ENCODE measurements at places on chromosomes 2 and 18.
A peak's percentile ranks its signal among the peaks of the same experiment; 100 is the strongest.

GRCh38 chr2:183035954-183036669 lies 2.1 kb downstream of the NCKAP1 start:
- no peak for DNase-seq

- no peak for DNase-seq
These were observed 29.3 kb upstream of the NFATC1 start for GRCh38 chr18:79366177-79367094.

- DNase-seq, result no peak
These were observed 50.4 kb downstream of the MBD2 start for GRCh38 chr18:54173980-54174630.

DNA sequence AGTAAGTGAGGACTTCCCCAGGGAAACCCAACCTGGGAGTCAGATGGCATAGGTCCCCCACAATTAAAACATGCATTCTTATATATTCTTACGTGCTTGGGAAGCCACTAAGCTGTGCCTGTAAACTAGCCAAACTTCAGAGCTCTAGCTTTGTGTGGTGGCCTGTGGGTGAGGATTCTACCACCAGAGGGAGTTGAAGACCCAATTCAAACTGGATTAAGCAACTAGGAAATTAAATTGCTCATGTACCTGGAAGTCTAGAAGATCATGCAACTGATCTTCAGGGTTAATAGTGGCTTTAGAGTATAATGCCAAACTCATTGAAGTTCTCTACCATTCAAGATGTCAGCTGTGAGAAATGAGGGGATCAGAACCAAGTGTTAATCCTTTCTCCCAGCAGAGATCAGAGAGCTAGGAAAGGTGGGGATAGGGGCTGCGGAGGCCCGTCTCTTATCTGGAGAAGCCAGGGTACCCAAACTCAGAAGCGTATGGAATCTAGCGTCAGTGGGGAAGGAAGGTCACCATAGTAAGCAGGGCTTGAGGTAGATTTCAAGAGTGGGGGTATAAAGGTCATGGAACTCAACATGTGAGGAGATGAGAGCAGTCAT lies 53.2 kb upstream of the CCDC85A start:
- DNase-seq, result no peak

GRCh38 chr18:65487569-65487968 lies 263.2 kb upstream of the CDH7 start:
- no peak for DNase-seq

DNA sequence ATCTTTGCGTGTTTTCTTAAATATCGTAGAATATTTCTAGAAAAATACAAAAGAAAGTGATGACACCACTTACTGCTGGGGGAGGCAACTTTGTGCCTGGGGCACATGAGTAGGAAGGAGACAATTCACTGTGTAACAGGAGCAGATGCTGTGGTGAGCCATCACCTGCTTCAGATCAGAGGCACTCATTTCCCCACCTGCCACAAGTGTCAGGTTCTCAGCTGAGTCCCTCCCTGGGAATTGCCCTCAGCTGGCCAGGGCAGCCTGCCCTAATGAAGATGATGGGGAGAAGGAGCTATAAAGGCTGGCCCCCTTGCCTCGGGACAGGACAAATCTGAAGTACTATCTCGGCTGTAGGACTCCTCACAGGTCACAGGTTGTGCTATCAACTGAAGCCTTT lies 322.8 kb downstream of the STK39 start:
- no peak for DNase-seq

- no peak for DNase-seq
These were observed 48.7 kb downstream of the RRM2 start for GRCh38 chr2:10171006-10171800.

- DNase-seq, result no peak
These were observed 147.2 kb upstream of the TWIST2 start for GRCh38 chr2:238700506-238701340.

GRCh38 chr2:98455494-98455976 lies 10.9 kb downstream of the INPP4A start:
- peak; percentile 11 for DNase-seq

GRCh38 chr2:24046930-24047702 lies at the start of gene WDCP:
WDCP (minus strand) TSS chr2:24047391; CDS start chr2:24039494, 7,897 bp downstream.
- peak; percentile 90 for DNase-seq

GRCh38 chr2:182921234-182921633 lies 54.8 kb upstream of the FRZB start:
- no peak for DNase-seq

- DNase-seq, result no peak
These were observed 1239.5 kb upstream of the ZEB2 start for GRCh38 chr2:145759228-145759915.

DNA sequence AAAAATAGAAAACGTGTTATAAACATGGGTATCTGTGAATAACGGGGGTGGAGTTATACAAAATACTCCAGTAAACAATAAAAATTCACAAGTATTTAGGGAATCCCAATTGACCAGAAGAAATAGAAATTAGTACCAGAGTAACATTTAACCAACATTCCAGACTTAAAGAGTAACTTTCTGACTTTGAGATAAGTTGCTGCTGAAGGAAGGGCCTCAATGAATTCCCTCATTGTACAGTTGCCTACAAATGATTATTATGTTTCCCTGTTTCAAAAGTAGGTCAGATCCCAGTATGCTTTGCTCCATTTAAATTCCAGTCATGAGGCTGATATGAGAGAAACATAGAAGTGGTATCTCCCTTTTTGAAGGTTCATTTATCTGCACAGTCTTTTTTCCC lies 88.3 kb upstream of the KCNH7 start:
- DNase-seq, result no peak

DNA sequence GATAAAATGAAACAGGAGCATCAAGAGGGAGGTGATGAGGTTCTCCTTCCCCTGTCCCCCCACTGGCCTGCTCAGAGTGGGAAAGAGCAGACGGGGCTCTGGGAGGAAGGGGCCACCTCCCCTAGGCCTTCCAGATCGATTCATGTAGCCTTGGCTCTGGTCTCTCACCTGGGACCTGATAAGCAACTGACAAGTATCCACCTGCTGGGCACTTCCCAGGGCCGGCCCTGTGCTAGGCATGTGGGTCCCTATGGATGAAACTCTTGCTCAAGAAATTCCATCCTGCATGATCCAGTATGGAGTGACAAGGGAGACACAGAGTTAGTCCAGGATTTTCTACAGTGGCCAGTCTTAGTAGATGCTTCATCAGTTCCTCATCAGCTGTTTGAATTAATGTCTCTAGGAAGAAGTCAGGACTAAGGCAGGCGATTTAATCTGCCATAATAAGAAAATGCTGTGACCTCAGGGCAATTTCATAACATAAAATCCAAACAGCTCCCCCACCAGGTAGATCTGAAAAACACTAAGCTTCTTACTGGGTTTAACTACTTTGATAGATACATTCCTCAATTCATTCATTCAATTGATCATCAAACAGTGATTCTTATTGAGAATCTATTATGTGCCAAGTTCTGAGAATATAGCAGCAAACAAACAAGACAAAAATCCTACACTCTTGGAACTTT lies 44.7 kb upstream of the ZFP36L2 start:
- DNase-seq, result no peak

- DNase-seq, result no peak
These were observed 197.1 kb downstream of the CCDC85A start for GRCh38 chr2:56380861-56381260.

GRCh38 chr2:158805936-158806335 lies 10.8 kb downstream of the DAPL1 start:
- DNase-seq, result no peak

DNA sequence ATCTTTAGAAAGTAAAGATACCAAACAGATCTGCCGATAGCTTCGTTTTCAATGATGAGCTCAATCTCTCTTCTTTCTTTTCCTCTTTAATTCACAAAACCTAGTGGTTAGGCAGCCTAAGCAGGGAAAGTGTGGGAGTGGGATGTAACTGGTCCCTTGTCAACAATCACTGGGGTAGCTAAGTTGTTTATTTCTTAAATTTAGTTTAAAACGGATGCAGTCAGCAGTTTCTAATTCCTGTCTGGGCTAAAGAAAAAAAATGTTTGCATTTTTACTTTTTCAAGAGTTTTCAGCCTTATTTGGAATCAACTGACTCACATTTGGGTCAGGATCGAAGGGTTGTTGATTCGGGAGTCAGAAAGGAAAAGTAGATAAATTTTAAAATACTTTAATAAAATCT lies 137.7 kb upstream of the TACR1 start:
- no peak for DNase-seq

GRCh38 chr2:204027091-204027490 lies 90.5 kb downstream of the ICOS start:
- DNase-seq, result no peak

DNA sequence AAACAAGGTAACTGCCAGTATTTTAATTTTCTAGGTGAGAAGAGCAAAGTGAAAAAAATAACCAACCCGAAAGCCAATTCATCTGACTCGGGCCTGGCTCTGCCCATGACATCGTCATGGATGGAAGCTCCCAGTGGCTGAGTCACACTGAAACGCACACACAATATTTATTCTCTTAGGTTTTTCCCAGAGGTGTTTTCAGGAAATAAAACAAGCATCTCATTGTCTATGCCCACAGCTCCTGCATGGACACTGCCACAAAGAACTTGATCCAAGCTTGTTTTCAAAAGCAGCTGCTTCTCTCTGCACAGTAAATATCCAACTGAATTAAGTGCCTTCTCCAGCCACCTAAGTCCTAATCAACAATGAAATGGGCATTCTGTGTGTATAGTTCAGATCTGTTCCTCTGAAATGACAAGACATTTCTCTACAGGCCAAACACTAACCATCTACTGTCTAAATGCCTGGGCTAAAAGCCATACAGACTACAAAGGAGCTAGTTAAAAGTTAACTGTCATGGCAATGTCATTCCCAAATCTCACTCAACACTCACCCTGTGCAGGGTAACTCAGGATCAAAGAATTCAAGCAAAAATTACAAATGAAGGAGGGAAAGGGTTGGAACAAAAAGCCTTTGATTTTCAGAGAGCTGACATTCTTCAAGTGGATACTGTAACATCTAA lies 62.9 kb downstream of the RPL31 start:
- DNase-seq, result no peak

DNA sequence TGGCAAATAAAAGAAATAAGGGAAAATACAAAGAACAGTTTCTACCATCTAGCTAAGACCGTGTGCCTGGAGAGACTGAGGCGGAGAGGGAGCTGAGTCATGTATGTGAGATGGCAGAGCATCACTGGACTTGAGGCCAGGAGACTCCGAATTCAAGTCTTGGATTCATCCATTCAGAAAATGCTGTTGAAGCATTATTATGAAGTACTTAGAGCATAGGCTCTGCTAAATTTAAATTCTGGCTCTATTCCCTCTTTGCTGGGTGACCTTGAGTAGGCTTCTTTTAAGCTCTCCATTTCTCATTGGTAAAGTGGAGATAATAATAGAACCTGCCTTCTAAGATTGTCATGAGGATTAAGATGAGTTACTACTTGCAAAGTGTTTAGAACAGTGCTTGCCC lies 34.7 kb downstream of the NPHP1 start:
- DNase-seq, result no peak

- no peak for DNase-seq
These were observed 141.8 kb downstream of the MYO1B start for GRCh38 chr2:191386938-191387536.

DNA sequence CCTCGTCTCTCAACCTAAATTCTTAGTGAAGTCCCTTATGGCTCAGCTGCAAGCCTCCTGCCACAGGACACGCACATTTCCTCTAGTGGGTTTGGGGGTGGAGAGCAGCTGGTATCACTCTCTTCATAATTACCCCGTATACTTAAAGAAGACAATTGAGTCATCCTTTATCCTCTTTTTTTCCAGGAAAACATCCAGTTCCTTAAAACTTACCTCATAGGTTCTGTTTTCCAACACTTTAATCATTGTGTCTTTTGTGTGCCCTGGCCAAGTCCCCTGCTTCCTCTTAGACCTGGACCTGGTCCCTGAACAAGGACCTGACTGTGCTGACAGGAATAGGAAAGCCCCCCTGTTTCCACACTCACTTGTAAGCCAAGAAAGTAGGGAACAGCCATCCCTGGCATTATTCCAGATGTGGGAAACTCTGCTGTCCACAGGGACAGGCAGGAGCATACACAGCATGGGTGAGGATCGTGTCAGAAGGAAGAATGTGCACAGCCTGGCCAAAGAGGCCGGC lies 42.3 kb upstream of the MYO1B start:
- DNase-seq, result no peak

- no peak for DNase-seq
These were observed 2.9 kb downstream of the CEP68 start for GRCh38 chr2:65059071-65059470.

DNA sequence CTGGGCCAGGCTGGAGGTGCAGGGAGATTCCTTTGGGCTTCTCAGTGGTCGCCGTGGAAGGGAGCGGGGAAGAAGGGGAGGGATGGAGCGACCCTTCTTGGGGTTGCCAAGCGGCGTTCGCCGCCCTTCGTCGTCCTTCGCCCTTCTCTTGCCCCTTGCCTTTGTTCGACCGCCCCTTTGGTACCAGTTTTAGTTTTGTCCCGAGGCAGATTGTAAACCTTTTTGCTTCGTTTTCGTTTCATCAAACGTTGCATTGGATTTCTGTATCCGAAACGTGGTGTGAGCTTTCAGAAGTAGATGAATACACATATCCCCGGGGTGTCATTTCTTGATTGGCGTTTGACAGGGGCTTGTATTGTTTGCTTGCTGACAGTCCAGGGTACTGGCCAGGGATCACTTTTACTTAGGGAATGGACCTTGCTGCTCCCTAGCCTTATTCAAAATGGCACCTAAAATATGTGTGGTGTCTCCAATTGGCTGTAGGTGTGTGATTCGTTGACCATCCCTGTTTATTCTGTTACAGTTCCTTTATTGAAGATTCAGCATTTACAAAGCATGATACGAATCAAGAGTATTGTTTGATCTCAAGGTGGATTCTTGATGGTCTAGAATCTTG lies 788 bp downstream of the USP14 start:
- no peak for DNase-seq

DNA sequence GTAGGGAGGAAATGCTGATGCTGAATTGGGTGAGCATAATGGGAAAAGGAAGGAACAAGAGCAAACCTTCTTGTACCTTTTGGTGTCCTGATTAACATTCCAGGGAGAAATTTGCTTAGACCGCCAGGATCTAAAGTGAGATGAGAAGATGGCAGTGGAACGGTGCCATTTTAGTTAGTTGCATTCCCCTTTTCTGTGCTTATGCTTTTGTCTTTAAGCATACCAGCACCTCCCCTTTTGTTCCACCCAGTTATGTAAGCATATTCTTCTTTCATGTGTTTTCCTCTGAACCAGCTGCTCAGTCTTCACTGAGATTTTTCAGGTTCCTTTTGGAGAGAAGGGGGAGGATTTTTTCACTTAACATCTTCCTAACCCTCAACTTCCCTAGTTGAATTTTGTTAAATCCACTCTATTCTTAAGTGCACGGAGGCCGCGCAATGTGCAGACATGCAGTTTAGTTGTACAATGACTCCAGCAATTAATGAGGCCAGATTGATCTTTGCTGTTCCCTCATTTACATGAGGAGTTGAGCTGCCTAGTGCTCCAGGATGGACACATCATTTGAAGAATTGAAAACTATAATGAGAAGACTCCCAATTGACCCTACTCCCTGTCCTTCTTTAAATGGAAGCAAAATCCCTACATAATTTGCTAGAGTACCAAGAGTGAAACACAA lies 73.9 kb downstream of the MAP4K4 start:
- no peak for DNase-seq
